ENCODE measurements at places on chromosomes 5 and 9.

GRCh38 chr5:106121972-106122605 is 1548.6 kb downstream of the EFNA5 start:
- peak; percentile 14 for DNase-seq

- no peak for DNase-seq
Observed at GRCh38 chr5:116520771-116521170, 53.9 kb downstream of the SEMA6A start.

GRCh38 chr9:14231196-14231990 is 82.5 kb downstream of the NFIB start:
- DNase-seq = no peak

DNA sequence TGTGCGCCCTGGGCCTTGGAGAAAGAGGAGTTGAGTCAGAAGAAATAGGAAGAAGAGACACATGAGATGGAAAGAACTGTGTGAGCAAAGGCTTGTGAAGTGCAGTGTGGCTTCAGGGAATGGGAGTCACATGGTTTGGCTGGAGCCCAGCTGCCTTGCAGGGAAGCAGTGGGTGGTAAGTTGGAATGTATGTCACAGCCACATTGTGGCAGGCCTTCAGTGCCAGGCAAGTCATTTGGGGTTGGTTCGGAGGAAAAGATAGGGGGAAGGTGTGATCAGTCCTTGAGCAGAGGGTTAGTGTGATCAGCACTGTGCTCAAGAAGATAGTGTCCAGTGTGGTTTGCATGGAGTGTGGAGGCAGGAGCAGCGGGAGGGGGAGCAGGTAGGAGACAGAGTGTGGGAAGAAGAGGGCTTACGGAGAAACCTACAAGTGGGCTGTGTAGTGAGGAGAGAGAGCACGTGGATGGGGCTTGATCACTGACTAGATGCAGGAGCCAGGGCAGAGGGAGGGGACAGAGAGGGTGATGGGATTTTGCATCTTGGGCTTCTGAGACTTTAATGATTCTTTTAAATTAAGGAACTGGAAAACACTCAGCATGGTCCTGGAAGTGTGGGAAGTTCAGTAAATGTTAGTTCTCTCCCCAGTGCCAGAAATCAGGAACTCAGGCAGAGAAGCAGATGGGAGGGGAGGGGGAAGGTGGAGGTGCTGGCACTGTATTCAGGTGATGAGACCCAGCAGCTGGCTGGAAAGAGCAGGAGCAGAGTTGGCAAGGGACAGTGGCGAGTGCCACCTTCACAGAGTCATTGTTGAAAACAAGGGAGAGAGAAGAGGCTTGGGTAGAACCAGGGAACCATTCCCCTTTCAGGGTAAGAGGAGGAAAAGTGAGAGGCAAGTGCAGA is 46.6 kb downstream of the ARHGAP26 start:
- DNase-seq = peak; percentile 60

- peak; percentile 83 for DNase-seq
Observed at GRCh38 chr9:35847792-35848572, 19.0 kb downstream of the TMEM8B start.

DNA sequence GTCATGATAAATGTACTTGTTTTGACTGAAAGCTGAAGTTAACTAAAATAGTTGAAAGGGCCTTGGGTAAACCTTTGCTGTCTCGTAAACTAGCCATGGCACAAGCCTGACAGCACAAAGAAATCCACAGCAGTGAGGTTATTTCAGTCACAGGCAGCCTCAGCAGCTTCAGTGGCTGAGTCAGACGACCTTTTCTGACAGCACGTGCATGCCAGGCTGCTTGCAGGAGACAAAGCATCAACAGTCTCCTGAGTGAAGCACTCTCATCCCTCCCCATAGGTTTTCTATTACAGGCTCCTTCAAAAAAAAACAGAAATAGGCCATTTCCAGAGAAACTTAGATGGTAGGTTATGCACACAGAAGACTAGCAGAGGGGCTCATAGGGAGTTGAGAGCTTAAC is 34.6 kb downstream of the OXCT1 start:
- DNase-seq = peak; percentile 84

DNA sequence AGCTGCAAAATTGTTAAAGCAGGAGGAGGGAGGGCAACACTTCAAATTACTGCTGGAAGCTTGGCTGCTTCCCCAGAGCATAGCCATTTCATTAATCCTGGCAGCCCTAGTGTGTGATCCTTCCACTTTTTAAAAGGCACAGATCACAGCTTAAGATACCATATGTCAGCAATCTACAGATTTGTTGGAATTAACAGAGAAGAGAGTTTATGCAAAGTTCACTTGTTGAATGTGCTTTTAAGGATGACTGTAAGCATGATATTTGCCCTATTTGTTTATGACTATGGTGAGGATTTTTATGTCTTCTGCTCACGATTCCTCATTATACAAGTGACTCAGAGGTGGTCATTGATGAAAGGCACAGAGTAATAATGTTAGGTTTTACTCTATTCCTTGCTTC is 156.0 kb upstream of the CDKN2B start:
- DNase-seq = peak; percentile 59

DNA sequence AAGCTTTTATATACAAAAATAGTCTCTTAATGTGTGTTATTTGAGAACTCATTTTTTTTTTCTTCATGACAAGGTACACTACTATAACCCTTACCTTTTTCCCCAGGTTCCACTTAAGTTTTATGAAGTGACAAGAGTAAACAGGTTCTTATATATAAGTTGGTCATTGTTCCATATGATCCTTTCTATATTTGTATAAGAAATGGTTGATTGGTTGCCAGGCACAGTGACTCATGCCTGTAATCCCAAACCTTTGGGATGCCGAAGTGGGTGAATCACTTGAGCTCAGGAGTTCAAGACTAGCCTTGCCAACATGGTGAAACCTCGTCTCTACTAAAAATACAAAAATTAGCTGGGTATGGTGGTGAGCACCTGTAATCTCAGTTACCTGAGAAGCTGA is 108.3 kb downstream of the PCSK1 start:
- DNase-seq = peak; percentile 94

DNA sequence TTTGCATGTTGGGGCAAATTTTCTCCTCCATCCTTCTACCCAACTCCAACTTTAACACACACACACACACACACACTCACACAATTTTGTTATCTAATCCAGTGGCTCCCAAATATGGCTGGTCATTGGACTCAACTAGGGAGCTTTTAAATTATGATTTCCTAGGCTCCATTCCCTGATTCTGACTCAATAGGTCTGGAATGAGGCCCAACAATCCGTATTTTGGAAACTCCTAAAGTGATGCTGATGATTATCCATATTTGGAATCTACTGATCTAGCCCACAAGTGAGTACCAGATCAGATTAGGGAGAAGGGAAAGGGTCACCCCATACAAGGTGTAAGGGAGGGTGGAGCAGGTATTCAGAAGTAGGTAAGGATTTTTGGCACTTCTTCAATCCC is 309.7 kb downstream of the TLE1 start:
- DNase-seq = peak; percentile 68

- DNase-seq = peak; percentile 30
Observed at GRCh38 chr9:15420796-15421195, 1.9 kb upstream of the SNAPC3 start.

DNA sequence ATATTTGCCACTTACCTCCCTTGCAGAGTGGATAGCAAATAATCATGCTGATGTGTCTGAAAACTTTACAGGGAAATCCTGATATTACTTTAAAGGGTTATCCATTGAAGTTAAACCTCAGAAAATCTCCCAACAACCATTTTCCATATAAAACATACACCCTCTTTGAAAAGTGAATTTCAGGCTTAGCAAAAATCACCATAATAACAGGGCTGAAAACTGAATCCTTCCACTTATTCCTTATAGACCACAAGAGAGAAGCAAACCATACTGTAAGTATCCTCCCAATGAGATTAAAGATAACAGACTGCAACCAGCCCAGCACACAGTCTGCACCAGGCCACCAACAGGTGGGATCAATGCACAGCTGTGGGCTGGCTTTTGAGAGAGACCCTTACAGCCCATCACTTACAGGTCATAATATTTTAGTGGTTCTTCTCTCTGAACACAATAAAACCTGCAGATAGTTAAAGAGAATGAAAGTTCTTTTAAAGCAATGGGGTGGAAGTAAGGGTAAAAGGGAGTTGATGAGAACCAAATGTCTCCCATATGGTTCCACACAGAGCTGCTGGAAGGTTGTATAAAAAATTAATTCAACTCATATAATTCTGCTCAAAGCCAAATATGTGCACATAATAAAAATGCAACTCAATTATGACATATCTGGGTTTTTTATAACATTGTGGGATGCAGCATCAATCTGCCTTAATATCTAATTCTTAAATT is 376.2 kb upstream of the GRAMD2B start:
- no peak for DNase-seq

GRCh38 chr5:178314061-178314660 is 81.6 kb upstream of the PHYKPL start:
- peak; percentile 31 for DNase-seq

GRCh38 chr9:3931058-3931457 is 368.8 kb downstream of the GLIS3 start:
- no peak for DNase-seq

DNA sequence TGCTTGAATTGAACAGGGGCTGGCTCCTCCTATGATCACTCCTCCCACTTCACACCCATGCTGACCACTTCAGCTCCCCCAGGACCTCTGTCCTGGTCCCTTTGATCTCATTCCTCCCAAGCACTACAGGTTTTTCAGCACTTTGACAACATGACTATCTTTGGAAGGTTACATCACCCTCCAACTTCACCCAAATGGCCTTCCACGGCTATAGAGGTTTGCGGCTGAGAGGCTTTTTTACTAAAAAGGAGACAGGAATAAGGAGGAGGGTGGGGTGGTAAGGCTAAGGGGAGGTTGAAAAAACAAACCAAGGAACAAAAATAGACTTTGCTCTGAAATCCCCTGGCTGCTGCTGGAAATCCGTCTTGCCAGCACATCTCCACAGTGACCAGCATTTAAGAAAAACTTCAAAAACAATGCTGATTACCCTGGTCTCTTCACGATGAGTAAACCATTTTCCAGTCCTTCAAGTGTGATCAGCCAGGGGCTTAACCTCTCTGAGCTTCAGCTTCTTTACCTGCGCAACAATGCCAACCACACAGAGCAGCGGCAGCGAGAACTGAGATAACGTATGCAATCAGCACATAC is 102.7 kb downstream of the DPYSL3 start:
- peak; percentile 71 for DNase-seq

- DNase-seq = no peak
Observed at GRCh38 chr5:113195251-113195650, 218.7 kb downstream of the DCP2 start.

- no peak for DNase-seq
Observed at GRCh38 chr5:127609011-127609410, 39.9 kb upstream of the CTXN3 start.

GRCh38 chr5:27091858-27092257 is 53.5 kb upstream of the CDH9 start:
- no peak for DNase-seq

GRCh38 chr9:89046832-89047231 is 55.6 kb downstream of the S1PR3 start:
- peak; percentile 66 for DNase-seq

- no peak for DNase-seq
Observed at GRCh38 chr5:133606835-133607234, 5.5 kb downstream of the FSTL4 start.

- peak; percentile 26 for DNase-seq
Observed at GRCh38 chr5:93395971-93396379, 185.0 kb downstream of the NR2F1-AS1 start.

- DNase-seq = peak; percentile 48
Observed at GRCh38 chr5:53326424-53327153, 153.8 kb upstream of the FST start.

GRCh38 chr9:36064448-36065037 is 27.8 kb downstream of the RECK start:
- peak; percentile 47 for DNase-seq

DNA sequence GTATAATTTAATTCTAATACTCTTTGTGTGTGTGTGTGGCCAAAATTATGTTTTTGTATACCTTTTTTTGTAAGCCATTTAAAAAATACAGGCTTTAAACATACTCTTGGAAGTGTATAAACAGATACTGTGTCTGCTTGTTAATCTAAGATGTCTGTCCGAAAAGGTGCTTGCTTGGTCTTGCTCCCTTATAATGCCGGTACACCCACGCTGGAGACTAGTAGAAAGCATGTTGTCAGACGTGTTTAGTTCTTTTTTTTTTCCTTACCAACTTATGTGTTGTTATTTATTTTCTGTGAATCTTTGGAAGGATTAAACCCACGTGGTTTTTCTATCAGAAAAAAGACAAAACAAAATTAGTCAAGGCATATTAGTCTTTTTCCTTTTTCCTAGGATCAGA is 9.5 kb downstream of the GAPVD1 start:
- no peak for DNase-seq

- DNase-seq = peak; percentile 39
Observed at GRCh38 chr9:80605793-80606192, 1034.0 kb downstream of the TLE4 start.

DNA sequence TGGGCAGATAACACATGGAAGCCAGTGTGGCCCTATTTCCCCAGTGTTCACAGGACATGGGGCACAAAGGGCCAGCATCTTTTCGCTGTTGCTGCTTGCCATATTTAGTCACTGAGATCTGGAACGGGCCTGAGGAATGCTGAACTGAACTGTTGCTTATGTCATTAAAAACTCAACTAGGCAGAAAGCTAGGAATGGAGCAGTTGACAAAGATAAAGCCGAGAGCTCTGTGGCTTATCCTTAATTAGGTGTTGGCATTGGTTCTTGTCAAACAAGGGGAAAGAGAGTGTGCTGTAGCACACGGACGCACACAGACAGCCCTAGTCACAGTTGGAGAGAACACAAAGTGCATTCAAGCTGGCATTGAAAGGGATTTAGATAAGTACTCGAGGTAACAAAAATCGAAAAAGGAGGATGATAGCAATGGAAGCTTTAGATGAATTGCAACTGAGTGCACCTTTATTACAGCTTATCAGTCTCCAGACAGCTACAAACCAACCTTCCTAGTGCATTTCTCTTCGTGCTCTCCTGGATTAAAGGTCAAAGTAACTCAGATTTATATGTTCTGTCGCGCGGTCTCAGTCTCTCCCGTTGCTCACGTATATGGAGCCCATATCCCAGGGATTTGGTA is 450.2 kb upstream of the ZNF608 start:
- no peak for DNase-seq

GRCh38 chr5:154475591-154476353 is 2.3 kb downstream of the HAND1 start:
- no peak for DNase-seq

DNA sequence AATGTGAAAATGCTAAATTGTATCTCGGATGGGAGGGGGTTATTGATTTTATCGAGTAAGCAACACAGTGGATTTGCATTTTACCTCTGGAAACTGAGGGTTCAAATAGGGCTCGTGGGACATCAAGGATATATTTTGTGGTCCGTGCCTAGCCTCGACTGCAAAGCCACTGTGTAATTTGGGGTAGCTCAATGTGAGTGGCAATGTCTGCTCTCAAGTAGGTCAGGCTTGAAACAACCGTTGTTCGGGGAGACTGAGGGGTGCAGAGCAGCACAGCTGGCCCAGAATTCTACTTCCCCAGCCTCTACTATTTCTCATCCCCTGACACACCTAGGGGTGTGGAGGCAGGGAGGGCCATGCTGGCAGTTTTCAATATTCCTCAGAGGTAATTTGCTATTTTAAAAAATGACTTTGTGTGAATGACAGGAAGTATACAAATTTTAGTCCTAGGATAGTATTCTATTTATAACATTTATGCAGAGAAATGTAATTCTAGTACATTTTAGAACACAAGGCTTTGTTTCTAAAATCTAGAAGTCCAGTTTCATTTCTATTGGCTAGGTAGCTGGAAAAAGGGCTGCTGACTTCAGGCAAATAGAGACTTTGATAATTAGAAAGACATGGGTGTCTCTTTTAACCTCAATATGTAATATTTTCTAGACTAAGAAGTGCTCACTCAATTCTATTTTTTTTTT is 1.4 kb upstream of the DAB2 start:
- DNase-seq = no peak
